Cerebellum (tissue), 4 donors: ENCODE measurements at places on chromosomes 6 and 20.

- no peak for DNase-seq
Observed at GRCh38 chr20:46709459-46710152, at the start of gene SLC2A10. Gene SLC2A10, plus strand, starts transcription at chr20:46709649. Its CDS starts 88 bp downstream, at chr20:46709737.

DNA sequence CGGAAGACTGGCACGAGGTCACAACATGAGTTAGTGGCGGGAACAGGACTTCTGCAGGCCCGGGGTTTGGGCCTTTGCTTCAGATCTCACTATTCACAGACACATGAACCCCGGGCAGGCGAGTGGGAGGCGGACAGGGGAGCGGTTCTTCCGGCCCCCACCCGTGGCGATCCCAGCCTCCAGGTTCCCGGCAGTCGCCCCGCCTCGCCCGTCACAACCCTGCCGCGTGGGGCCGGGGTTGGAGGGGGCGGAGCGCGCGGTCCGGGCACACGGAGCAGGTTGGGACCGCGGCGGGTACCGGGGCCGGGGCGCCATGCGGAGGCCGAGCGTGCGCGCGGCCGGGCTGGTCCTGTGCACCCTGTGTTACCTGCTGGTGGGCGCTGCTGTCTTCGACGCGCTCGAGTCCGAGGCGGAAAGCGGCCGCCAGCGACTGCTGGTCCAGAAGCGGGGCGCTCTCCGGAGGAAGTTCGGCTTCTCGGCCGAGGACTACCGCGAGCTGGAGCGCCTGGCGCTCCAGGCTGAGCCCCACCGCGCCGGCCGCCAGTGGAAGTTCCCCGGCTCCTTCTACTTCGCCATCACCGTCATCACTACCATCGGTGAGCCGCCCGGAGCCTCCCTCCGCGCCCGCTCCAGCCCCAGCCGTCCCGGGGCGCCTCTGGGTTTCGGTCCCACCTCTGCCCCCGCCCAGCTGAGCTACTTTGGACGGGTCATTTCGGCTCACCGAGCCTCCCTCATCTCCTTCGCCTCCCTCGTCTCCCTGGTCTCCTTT, at the start of gene KCNK15:
Gene KCNK15, plus strand, starts transcription at position 268 of the 769 bp plus-strand sequence. Its CDS starts 46 bp downstream, at position 314.
- peak; percentile 27 for DNase-seq

DNA sequence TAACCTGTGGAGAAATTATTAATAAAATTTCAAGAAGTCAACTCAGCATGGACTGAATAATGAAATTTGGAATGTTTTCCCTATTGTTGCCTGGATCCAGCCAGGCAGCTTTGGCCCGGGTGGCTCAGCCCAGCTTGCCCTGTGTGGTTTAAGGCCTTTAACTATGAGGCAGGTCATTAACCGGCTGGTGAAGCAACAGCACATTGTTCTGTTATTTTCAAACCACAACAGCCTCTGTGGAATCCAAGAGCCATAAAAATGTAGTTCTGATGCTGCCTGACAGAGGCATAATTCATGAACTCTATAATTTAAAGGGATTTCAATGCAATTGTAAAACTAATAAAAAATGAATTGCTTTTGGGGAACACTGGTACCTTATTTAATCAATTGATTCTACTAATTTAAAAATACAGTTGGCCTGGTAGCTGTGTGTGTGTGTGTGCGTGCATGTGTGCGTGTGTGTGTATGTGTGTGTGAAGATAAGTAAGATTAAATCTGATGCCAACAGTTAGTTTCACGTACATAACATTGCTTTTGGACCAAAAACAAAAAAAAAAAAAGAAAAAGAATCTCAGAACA, 117.7 kb downstream of the RPS12 start:
- DNase-seq, result no peak

GRCh38 chr6:32132110-32132509, 2.0 kb upstream of the FKBPL start:
- DNase-seq, result no peak

GRCh38 chr6:137610702-137611101, 116.5 kb upstream of the OLIG3 start:
- DNase-seq, result no peak

GRCh38 chr6:37495244-37495934, 4.3 kb downstream of the CCDC167 start:
- DNase-seq, result no peak

DNA sequence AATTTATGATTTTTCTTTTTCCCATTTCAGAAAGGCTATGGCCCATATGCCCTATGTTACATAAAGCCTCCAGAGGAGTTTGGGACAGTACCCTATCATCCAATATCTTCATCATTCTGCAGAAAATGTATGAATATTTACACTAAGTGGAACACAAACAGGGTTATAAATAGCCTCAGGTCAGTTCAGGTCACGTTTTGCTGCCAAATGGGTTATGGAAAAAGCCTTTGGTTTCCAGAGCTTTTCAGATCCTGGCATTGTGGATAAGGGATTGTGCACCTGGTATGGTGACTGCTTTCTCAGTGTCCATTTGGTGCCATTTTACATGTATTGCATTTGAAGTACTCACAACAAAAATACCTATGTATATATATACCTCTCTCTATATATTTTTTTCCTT, 29.4 kb downstream of the UTRN start:
- peak; percentile 9 for DNase-seq

DNA sequence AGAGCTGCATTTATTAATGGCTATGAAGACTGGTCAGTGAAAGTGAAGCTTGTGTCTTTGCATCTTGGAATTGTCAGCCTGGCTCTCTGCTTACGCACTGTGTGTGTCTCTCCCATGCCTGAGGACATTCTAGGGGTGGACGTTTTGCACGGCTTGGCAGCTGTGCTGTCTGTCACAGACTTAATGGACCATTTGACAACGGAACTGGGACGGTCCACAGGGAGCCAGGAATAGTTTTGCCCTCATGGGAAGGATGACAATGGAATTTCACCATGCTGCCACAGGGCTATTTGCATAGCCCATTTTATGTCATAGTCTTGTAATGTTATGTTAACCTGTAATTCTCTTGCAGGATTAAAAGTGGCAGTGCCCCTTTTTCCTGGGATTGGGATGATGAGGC, 44.7 kb downstream of the OR2B6 start:
- DNase-seq, result no peak

GRCh38 chr20:38872036-38872435, 54.2 kb upstream of the FAM83D start:
- no peak for DNase-seq

DNA sequence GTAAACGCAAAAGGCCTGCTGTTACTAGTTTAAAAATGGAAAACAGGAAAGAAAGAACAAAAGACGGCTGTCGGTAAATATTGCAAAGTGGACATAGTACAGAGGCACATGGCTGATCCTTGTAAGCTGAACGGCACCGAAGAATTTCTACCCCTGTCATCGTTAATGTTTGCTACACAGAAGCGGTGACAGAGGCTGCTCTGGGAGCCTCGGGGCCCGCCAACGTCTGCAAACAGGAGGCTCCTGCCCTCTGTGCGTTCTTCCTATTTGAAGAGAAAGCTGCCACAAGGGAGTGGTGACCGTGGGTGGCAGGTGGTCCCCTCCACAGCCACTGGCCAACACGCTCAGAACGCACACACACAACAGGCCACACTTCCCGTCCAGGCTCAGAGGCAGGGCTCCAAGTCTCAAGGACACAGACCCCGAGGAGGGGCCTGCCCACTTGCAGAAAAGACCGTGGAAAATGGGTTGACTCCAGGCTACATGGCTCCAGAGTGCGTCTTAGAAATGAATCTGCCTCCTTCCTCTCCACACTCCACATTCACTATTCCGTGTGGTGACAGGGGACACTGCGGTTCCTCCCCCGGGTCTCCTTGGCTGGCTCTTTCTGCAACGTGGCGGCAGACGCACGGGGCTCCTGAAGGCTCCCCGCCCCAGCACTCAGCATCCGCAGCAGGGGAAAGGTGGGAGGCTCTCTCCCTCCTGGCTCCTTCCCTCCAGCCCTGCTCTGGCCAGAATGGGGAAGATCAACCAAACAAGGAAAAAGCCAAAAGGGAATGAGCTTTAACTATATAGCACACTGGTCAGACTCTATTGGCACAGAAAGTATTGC, 64.5 kb downstream of the GMPR start:
- DNase-seq, result no peak

DNA sequence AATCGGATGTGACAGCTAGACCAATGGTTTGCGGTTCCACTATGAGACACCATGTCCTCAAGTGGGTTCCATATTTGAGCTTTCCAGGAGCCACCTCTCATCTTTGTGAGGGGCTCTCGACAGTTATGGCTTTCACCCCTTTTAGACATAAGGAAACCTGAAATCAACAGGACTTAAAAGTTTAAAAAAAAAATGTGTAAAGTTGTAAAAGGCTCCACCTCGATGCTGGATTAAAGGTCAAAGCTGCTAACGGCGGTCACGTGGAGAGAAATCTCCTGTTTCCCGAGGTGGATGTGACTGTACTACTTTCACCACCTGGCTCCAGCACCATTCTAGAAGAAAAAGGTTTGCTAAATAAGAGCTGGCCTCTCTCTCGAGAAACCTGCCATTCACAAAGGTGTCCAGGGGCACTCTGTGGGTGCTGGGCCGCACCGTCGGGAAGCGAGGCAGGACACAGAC, 542 bp downstream of the ATP5F1E start:
- DNase-seq, result no peak

DNA sequence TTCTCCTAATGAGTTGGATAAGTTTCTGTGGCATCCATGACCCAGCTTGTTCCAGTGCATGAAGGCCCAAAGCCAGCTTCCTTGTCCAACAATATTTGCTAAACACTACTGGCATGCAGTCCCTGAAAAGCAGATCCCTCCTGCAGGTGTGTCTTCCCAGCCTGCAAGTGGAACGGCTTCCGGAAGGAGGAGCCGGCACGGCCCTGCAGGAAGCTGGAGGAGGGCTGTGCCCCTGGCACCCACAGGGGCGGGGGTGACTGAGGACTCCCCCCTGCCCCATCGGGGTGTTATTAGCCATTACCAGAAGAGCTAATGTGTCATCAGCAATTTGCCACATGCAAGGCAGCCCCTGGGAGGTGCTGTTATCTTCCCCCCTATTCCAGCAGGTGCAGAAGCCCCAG, 27.4 kb downstream of the NPEPL1 start:
- no peak for DNase-seq

DNA sequence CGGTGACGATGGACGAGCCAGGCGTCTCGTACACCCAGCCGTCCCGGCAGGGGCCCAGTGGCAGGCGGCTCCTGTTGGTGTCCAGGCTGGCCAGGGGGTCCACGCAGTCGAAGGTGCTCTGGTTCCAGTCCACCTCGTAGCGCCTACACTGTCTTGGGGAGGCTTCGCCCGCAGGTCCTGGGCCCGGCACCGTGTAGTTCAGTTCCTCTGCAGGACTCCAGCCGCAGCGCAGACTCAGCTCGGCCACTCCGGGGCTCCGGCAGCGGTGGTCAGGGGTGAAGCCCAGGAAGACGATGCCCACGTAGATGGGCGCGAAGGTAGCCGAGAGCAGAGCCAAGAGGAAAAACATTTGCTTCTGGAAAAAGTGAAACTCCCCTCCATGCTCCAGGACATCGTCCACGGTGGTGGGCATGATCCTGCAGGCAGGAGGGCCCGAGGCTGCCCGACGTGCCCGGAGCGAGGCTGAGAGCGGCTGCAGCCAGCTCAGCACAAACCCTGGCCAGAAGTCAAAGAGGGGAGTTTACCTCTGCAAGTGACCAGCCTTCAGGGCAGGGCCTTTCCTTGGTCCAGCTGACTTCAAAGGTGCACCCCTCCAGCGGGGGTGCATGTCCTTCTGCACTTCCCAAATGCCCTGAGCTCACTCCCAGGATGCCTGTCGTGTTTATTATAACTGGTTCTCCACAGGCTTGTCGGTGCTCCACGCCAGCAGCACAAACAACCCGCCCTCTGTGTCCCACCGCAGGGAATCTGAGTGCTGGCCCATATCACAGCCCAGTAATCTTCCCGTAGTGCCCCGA, at the start of gene SLC22A2:
Gene SLC22A2, minus strand, starts transcription at position 476 of the 797 bp plus-strand sequence. Its CDS starts 64 bp downstream, at position 412.
- no peak for DNase-seq

- DNase-seq, result peak; percentile 9
Observed at GRCh38 chr20:60986506-60987156, 265.4 kb upstream of the CDH4 start.

DNA sequence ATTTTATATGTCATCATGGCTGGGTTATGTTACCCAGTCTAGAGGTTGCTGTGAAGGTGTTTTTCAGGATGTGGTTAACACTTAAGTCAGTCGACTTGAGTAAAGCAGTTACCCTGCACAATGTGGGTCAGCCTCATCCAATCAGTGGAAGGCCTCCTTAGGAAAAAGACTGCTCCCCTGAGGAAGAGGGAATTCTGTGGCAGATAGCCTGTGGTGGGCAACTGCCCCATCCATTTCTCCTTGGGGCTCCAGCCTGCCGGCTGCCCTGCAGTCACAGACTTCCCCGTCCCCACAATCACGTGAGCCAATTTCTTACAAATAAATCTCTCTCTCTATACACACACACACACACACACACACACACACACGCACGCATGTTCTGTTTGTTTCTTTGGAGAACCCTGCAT, 34.5 kb upstream of the MPC1 start:
- DNase-seq, result no peak

GRCh38 chr20:40673442-40673841, 15.6 kb downstream of the MAFB start:
- DNase-seq, result no peak

DNA sequence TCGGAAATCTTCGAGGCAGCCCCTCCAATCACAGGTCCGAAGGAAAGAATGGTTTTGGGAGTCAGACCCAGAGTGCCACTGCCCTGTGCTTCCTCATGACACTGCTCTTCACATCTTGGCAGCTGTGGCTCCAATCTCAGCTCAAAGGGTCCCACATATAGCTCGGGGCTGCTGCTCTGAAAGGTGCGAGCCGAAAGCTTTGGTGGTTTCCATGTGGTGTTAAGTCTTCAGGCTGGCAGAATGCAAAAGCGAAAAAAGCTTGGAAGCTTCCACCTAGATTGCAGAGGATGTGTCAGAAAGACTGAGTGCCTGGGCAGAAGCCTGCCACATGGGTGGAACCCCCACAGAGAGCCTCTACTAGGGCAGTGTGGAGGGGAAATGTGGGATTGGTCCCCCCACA, 314.3 kb upstream of the CHD6 start:
- DNase-seq, result no peak

DNA sequence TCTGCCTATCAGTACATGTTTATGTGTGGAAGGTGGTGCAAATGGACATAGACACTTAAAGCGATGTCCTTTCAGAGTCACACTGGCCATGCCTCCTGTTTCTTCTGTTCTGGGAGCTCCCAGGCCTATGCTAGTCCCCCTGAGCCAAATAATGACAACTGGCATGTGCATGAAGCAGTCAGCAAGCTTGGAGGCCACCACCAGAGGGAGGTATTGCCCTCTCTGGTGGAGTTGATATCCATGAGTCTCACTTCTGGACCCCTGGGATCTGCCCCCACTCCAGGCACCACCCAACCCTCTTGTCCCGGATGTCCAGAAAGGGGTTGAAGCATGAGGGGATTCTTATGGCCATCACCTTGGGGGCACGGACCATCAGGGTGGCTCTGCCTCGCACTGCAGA, 172.2 kb downstream of the AIG1 start:
- no peak for DNase-seq

DNA sequence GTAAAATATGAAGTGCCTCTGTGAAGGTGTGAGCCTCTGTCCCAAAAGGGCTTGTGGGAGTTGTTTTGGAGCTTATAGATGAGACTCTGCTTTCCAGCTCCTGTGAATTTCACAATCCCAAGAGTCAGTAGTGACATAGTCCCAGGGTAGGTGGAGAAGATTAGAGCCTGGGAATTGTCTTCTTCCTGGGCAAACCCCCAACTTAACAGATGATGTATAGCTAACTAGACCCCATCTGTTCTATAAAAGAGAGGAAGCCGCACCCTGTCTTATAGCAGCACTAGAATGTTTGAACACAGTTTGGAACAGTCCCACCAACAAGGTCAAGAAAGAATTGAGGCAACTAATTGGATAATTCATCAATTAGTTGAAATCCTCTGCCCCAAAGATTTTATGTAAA, 294.7 kb downstream of the ZNF217 start:
- no peak for DNase-seq
